Left ventricle myocardium inferior (tissue), 1 donor: ENCODE measurements at places on chromosomes 4 and X.

GRCh38 chr4:48483006-48483776 is at the start of gene SLC10A4:
Gene SLC10A4, plus strand, starts transcription at chr4:48483343. Its CDS starts 219 bp downstream, at chr4:48483562.
- no peak for DNase-seq

DNA sequence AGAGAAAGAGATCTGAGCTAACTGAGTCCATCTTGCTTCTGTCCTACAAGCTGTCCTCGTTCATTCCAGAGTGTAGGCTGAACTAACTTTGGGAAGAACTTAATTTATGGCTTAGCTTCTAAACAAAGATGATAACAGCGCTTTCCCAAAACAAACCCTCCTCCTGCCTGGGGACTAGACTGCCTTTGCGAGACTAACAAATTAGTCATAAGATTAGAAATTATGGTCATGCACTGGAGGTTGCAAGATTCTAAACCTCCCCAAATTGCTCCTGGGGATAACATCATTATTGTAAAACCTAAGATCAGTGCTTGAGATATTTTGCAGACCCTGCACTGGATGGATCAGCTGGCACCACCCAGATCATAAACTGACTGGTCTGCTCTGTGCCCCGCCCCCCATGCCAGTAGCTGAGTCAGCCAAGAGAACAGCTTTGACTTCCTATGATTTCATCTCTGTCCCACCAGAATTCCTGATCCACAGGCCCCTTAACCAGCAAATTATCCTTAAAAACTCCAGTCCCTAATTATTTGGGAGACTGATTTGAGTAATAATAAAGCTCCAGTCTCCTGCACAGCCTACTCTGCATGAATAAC is 883.3 kb downstream of the TRIML1 start:
- DNase-seq = no peak

DNA sequence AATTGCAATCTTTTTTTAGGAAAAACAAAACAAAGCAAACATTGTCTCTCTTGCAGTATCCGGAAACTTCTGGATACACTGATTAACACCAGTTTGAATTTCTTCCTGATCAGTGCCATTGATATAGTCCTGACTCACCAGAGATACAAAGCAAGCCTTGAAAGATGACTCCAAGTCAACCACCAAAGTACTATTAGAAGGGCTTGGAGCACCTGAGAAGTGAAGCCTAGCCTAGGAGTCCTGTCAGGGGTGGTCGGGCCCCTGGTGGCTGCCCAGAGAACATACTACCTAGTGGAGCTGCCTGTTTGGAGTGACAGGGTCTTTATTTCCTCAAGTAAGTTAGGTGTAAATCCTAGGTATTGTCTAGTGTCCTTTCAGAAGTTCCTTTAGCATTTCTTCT is 593.2 kb downstream of the ZNF674 start:
- DNase-seq = no peak

DNA sequence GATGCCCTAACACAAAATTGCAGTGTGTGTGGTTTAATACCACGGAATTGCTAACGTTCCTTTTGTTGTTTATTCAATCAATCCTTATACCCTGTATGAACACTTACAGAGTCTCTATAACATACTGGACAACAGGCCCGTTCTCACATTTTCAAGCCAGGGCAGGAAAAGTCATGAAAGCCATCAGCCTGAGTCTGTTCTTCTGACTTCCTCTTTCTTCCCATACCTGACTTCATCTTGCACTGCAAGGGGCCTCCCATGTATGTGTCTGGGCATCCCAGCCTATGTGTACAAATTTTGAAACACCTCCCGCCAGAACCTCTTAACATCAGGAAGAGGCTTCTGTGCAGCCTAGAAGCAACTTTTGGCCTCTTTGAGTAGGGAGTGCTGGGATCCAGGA is 4.9 kb upstream of the SHISA3 start:
- no peak for DNase-seq

GRCh38 chr4:26162101-26162500 is 158.7 kb upstream of the RBPJ start:
- DNase-seq = no peak
